Endodermal cell (in vitro differentiated cells): ENCODE measurements at places on chromosomes 11 and 22.

DNA sequence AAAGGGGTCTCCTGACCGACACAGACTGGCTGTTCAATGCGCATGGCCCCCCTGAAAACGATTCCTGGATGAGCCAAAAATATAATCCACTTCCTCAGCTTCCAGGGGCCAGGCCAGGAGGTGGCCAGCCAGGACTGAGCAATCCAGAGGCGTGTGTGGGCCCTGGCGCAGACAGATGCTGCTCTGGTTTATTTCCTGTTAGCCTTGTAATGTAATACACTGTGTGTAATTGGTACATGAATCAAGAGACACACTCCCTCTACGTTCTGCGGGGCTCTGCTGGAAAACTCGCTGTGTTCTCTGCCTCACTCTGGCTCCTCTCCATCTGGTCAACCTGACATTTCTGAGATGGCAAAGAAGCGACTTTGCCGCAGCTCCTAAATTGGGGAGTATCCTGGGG, 26.3 kb upstream of the ISX start:
- DNase-seq = peak; percentile 24

- peak; percentile 63 for DNase-seq
Measured at GRCh38 chr11:134164490-134165370, 59.0 kb downstream of the NCAPD3 start.

DNA sequence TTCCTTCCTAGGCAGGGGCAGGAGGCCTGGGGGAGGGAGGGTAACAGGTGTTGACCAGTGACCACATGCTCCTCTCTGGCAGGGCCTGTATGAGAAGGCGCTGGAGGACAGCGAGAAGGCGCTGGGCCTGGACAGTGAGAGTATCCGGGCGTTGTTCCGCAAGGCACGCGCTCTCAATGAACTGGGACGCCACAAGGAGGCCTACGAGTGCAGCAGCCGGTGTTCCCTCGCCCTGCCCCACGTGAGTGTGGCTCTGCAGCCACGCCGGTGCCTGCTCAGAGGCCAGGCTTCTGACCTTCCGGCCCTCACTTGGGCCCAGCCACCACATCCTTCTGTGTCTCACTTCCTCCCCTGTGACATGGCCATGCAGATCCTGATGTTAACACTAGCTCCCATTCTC, 25.8 kb downstream of the ZC3H7B start:
- no peak for DNase-seq

DNA sequence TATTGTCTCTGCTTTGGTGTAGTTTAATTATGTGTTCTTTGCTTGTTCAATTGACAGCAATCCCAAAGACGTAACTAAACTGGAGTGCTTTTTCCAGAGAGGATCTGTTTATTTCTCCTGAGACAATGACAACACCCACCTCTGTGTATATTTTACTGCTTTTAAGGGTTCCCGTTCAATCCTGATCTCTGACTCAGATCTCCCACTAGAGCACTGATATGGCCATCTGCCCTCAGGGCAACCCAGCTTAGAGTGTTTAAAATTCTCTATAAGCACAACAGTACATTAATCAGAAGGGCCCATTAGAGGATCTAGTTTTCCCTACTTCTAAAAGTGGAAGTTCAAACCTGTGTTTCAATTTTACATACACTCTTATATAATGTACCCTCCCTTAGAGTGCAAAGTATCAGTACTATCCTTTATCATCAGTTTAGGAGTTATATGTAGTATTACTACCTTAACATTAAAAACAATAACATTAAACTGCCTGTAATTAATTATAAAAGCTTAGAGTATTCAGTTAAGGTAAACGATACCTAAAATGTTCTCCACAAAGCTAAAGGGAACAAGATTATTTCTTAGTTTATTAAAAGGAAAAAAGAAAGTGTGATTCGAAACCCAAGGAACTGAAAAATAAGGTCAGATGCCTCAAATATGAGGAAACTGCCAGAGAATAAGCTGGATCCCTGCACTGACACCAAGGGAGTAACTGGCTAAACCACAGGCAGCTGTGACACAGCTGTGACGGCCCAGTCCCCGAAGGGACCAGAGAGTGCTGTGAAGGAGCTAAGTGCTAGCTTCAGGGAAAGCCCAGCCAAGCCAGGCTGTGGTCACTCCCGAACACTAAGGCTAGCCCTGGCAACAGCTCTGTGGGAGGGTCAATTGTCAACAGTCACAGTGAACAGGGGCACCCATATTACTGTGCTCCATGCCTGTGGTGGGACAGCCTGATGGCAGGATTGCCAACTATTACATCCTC, 15.2 kb downstream of the UFD1 start:
- DNase-seq = no peak

- no peak for DNase-seq
Measured at GRCh38 chr22:49827271-49827852, 311 bp downstream of the BRD1 start.

DNA sequence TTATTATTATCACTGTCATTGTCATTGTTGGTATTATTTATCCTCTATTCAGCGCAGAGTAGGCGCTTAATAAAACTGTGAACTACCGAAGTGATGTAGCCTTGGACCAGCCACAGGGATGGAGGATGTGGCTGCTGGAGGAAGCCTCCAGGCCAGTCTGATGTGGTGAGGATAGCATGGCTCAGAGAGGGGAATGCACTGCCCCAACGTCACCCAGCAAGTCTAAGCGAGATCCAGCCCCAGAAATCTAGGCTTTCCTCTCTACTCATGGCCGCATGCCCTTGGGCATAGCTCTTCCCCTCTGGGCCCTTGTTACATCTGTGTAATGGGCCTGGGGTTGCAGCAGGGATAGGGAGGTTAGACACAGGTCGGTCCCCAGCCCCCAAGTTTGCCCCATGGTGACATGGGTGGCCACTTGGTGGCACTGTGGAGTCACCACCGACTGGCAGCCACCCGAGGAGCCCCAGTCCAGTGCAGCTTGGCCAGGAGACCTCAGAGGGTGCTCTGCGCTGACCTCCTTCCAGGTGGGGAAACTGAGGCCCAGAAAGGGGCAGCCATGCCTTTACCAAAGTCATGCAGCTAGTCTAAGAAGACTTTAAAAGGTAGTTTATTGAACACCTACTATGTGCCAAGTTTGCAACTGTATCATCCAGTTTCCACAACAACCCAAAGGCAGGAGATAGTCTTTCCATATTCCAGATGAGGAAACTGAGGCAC, 395.7 kb downstream of the MN1 start:
- peak; percentile 93 for DNase-seq

DNA sequence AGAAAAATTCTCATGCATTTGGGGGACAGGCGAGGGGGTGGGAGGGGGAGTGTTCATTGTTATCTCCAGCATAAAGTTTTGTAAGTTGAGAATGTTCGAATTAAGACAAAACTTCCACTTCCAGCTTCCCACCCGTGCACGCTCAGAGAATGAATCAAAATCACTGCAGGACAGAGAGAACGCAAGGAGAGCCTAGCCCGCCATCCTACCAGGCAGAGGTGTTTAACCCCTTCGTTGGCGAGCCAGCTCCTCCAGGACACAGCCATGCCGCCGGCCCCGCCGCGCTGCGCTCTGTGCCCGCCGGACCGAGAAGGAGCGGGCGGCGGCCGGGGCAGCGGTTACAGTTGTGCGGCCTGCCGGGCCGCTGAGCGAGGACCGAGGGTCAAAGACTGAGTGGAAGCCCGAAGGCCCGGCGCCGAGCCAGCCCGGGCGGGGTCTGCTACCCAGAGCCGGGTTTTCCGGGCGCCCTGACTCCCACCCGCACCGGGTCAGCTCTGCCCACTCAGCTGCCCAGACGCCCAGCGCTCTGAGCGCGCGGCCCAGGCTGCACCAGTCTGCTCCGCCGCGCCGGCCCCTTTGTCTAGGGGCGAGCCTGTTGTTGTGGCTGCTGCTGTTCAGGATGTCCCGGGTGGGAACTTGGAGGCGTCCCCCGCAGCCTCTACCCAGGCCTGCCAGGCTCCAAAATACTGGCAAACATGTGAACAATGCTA, at the start of gene NOX4:
Gene NOX4 (minus strand): TSS at position 395 of the 710 bp plus-strand sequence. CDS start 129 bp downstream, at position 266.
- DNase-seq = peak; percentile 88

GRCh38 chr11:126452241-126453101, 97.0 kb downstream of the ST3GAL4 start:
- no peak for DNase-seq

GRCh38 chr11:116093065-116093464, 588.9 kb upstream of the CADM1 start:
- DNase-seq = peak; percentile 32

DNA sequence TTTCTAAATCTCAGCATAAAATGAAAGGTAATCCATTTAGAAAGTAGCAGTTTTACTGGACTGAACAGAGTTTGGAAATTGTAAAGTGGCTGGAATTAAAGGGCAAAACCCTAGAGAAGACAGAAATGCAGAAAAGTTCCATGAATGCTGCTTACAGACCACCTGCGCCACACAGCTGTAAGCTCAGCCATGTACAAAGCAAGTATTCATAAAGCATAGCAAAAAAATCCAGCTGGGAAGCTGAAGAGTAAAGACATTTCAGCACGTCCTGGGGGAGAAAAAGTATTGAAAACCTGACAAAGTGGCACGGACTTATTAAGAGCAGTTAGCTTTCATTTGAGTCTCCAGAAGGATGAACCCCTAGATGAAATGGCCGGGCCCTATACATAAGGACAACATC, 220.1 kb upstream of the CNTN5 start:
- no peak for DNase-seq

GRCh38 chr11:19959648-19960059, 200.6 kb downstream of the DBX1 start:
- no peak for DNase-seq

GRCh38 chr11:96075532-96075959, 151.6 kb upstream of the MTMR2 start:
- DNase-seq = no peak

DNA sequence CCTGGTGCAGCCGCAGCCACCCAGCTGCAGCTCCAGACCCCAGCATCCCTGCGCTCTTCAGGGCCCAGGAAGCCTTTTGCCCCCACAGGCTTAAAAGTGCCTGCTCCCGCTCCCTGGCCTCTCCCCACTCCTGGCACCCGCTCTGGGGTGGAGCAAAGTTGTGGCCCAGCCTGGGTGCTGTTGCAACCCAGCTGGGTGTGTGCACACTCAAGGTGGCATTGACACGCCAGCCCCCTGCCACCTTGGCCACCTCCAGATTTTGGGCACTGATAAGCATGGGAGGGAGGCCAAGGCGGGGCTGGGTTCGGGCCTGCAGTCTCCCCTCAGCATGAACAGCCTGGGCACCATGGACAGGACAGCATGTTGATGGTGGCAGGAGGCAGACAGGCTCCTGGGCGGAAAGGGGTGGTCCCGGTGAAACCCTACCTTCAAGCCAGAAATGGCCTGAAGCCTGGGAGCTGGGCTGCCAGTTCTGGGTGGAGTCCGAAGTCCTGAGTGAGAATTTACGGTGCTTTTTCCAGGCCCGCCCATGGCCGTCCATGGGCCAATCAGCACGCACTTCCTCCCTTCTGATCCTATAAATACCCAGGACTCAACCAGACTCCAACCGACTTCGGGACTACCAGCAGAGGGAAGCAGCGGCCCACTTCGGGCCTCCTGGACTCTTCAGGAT, 23.6 kb upstream of the RNASEH2C start:
- DNase-seq = peak; percentile 82

- no peak for DNase-seq
Measured at GRCh38 chr11:118092907-118093571, 6.3 kb upstream of the SMIM35 start.
